Caco-2 (cell line): ENCODE measurements at places on chromosomes 1 and 21. TPM values are rescaled to one million over a fixed set of nuclear protein-coding genes. Genes with fewer than 3 reads are reported as not detected.

- DNase-seq = no peak
- no peak overlapping the region for H3K4me3 ChIP-seq
- no peaks in the 10 kb centered on the region for H3K4me1 ChIP-seq
- H3K36me3 ChIP-seq = no peaks in the 10 kb centered on the region
- no peaks in the 10 kb centered on the region for H3K27me3 ChIP-seq
- no peak overlapping the region for H3K27ac ChIP-seq
Measured at GRCh38 chr1:66214901-66215300, 319.1 kb upstream of the SGIP1 start.

DNA sequence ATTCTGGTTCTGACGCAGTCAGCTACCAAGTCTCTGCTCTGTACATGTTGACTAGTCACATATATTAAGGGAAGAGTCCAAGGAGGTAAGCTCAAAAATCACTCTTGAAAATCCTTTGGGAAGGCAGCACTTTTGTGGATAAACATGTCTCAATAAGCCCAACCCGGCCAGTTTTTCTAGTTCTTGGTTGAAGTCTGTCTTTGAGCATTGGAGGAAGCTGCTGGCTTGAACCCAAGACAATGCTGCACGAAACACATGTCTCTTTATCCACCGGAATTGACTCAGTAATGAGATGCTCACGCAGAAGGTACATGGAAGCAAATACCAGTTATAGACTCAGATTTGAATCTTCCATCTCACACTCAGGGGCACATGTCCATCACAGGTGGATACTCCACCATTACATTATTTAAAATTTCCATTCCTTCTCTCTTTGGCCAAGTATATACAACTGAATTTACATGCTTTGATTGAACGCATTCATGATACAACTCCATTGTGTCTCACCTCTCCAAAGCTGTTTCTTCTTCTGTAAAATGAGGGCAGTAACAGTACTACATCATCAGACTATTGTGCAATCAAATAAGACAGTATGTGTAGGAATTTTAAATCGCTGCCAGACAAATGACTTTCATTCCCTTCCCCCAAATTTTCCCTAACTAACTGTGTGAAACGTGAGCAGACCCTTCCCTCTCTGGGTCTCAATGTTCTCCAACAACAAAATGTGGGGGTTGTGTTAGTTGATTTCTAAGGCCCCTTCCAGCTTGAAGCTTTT is 9.6 kb upstream of the GUCA2A start:
- DNase-seq = no peak
- H3K4me1 ChIP-seq = peaks cover 10% of the 10 kb centered on the region; the same call in 1 of the 2 replicates
- H3K27ac ChIP-seq = no peak overlapping the region
- H3K36me3 ChIP-seq = peaks cover 1% of the 10 kb centered on the region
- H3K27me3 ChIP-seq = no peaks in the 10 kb centered on the region
- no peak overlapping the region for H3K4me3 ChIP-seq

- H3K27ac ChIP-seq = no peak overlapping the region
- no peaks in the 10 kb centered on the region for H3K36me3 ChIP-seq
- H3K4me1 ChIP-seq = no peaks in the 10 kb centered on the region
- no peak for DNase-seq
- H3K27me3 ChIP-seq = no peaks in the 10 kb centered on the region
- H3K4me3 ChIP-seq = no peak overlapping the region
Measured at GRCh38 chr1:9767964-9768668, 55.6 kb downstream of the CLSTN1 start.

DNA sequence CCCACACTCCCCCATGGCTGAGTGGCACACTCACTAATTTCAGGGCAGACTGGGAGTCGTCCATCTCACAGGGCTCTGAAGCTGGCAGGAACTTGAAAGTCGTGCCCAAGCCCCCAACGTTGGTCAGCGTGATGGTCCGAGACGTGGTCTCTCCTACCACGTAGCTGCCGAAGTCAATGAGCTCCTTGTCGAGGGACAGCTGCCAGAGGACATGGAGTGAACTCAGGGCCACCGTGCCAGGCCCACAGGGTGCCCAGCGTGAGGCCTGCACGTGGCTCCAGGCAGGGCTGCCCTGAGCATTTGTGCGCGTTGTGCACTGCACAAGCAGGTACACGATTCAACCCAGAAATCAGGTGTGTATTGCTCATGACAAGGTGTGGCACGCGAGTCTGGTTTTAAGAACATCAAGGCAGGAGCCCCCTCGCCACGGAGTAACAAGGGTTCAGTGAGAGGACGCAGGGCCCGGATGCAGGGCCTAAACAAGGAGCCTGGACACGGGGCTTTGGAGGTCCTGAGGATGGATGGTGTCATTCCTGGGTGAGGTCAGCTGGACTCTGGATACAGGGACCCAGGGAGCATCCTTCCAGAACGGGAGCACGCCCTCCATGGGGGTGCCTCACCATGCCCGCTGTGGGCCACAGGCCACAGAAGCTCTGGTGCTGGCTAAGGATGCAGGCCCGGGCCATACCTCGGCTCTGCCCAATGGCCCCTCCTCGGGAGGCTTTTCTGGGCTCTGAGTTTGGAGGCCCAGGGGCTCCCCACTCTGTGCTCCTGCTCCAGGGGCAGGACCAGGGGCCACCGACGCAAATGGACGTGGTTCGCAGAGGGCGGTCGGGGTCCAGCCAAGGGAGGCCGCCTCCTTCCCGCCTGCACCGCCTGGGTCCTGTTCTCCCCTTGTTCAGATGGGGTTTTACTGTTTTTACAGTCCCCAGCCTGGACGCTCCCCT is 37.8 kb upstream of the TMEM52 start:
- no peaks in the 10 kb centered on the region for H3K36me3 ChIP-seq
- 0 out of 2 replicates have a peak, but pooled peaks cover 6% of the 10 kb centered on the region for H3K4me1 ChIP-seq
- DNase-seq = no peak
- no peak overlapping the region for H3K4me3 ChIP-seq

DNA sequence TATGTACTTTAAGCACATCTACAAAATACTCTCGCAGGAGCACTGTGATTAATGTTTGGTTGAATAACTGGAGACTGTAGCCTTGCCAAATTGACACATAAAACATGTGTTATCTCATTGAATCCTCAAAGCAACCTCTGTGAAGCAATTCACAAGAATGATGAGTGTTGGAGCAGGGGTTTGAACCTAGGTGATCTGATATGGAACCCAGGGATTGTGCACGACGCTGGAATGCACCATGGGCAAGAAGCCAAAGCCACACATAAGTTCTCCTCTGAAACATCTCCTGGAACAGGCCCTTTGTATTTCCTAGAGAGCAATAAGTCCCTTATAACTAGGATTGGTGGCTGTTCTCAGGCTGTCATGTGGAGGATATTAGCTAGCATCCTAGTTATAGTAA is 124.6 kb upstream of the IVNS1ABP start:
- no peak overlapping the region for H3K27ac ChIP-seq
- H3K36me3 ChIP-seq = no peaks in the 10 kb centered on the region
- H3K27me3 ChIP-seq = no peaks in the 10 kb centered on the region
- no peak overlapping the region for H3K4me3 ChIP-seq

DNA sequence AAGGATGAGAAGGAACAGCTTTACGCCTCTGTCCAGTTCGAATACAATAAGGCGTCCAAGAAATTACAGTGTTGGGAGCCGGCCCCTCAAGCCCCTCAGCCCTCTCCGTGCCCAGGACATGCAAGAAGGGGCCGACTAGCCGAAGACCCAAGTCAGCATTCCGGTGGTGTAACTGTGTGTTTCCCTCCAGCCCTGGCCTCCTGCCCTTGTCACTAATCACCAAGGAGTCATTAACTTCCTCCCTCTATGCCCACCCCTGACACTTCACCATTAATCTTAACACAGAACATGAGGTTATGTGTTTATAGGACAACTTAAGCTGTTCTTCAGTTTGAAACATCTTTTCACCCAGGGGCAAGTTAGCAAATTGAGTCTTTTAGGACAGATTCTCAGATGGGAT is 16.4 kb upstream of the C4BPB start:
- DNase-seq = no peak
- no peak overlapping the region for H3K4me3 ChIP-seq
- no peak overlapping the region for H3K27ac ChIP-seq
- H3K36me3 ChIP-seq = peaks cover 3% of the 10 kb centered on the region

GRCh38 chr1:5768014-5768413 is 224.2 kb downstream of the NPHP4 start:
- no peak overlapping the region for H3K4me3 ChIP-seq
- H3K4me1 ChIP-seq = no peaks in the 10 kb centered on the region
- no peaks in the 10 kb centered on the region for H3K36me3 ChIP-seq
- no peak overlapping the region for H3K27ac ChIP-seq
- H3K27me3 ChIP-seq = no peaks in the 10 kb centered on the region
- no peak for DNase-seq

- H3K4me3 ChIP-seq = no peak overlapping the region
- DNase-seq = no peak
- no peaks in the 10 kb centered on the region for H3K4me1 ChIP-seq
- H3K36me3 ChIP-seq = no peaks in the 10 kb centered on the region
Measured at GRCh38 chr1:2486558-2486957, 10.5 kb downstream of the PLCH2 start.

DNA sequence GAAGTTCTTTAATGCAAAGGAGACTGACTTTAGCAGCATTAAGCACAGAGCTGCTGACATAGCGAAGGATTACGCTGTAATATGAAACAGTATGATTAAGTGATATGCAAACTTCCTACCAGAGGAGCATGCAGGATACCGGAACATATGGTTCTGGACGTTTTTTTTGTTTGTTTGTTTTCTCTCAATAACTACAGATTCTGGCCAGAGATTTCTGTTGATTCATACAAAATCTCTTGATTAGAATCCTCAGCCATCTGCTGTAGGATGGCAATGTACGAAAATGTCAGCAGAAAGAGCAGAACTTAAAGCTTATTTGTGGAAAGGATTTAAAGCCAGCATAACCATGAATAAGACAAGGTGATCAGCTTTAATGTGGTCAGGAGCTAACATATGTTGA is 970.7 kb downstream of the KCNT2 start:
- no peak for DNase-seq
- no peaks in the 10 kb centered on the region for H3K27me3 ChIP-seq
- H3K36me3 ChIP-seq = no peaks in the 10 kb centered on the region
- H3K27ac ChIP-seq = no peak overlapping the region

GRCh38 chr1:51439895-51440294 is 79.2 kb downstream of the EPS15 start:
- H3K4me1 ChIP-seq = no peaks in the 10 kb centered on the region
- H3K36me3 ChIP-seq = no peaks in the 10 kb centered on the region
- no peak for DNase-seq
- H3K27ac ChIP-seq = no peak overlapping the region

DNA sequence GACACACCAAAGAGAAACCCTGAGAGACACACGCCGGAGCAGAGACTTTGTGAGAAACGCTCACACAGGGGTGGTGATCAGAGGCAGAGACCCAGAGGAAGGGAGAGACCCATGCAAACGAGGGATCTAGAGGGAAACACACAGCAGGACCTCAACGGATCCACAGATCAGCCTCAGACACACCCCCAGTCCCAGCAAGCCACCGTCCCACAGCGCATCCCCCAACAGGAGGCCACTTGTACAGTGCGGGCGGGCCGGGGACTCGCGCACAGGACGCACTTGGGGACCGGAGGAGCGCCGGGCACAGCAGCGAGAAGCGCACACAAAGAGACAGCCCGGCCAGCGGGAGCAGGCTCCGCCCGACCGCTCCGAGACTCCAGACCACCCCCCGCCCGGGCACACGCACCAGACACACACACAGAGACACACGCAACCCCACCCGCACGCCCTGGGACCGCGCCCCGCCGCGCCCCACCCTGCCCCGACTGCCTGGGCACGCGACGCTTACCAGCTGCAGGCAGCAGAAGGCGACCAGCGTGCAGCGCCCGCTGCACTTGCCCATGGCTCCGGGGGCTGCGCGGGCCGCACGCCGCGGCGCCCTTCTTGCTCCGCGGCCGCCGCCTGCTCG is 587 bp downstream of the NKAIN1 start:
- H3K27me3 ChIP-seq = no peaks in the 10 kb centered on the region
- peak overlapping the region; percentile 39 for H3K4me3 ChIP-seq
- no peaks in the 10 kb centered on the region for H3K4me1 ChIP-seq
- no peak overlapping the region for H3K27ac ChIP-seq
- no peaks in the 10 kb centered on the region for H3K36me3 ChIP-seq
- DNase-seq = peak; percentile 27

DNA sequence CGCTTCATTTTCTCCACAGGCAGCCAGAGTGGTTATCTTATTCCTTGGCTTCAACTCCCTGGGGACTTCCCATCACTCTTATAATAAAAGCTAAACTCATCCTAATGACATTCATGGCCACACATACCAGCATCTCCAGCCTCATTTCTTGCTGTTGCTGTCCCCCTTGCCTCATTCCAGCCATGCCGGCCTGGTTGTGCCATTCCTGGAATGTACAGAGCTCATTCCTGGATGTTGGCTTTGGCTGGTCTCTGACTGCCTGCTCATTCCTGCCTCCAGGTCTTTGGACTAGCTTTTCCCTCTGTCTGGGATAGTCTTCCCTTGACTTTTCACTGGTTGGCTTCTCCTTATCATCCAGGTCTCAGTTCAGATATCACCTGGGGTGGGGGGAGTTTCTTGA is 2.4 kb upstream of the PEF1 start:
- H3K27me3 ChIP-seq = no peaks in the 10 kb centered on the region
- no peak for DNase-seq
- H3K4me1 ChIP-seq = 0 out of 2 replicates have a peak, but pooled peaks cover 9% of the 10 kb centered on the region
- no peak overlapping the region for H3K27ac ChIP-seq

- no peak for DNase-seq
- no peak overlapping the region for H3K4me3 ChIP-seq
- no peak overlapping the region for H3K27ac ChIP-seq
- H3K36me3 ChIP-seq = peaks cover 1% of the 10 kb centered on the region; the same call in 1 of the 2 replicates
Measured at GRCh38 chr1:1219341-1219740, 5.4 kb upstream of the TNFRSF4 start.

DNA sequence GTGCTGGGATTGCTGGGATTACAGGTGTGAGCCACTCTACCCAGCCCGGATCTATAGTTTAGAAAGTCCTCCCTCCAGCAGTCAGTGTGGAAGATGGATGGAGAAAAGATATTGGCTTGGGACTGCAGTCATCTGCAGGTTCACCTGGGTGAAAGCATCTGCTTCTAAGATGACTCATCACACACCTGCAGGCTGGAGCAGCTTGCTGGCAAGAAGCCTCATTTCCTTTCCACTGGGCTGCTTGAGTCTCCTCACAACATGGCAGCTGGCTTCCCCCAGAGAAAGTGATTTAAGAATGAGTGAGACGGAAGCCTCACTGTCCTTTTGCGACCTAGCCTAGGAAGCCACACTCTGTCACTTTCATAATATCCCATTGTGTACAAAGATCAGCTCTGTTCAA is 50.0 kb downstream of the FOXO6 start:
- no peak overlapping the region for H3K4me3 ChIP-seq
- no peaks in the 10 kb centered on the region; the same call in 1 of the 2 replicates for H3K4me1 ChIP-seq
- no peak overlapping the region for H3K27ac ChIP-seq
- no peaks in the 10 kb centered on the region for H3K36me3 ChIP-seq

GRCh38 chr1:159040893-159041724 is 31.4 kb downstream of the IFI16 start:
- H3K36me3 ChIP-seq = no peaks in the 10 kb centered on the region
- H3K27me3 ChIP-seq = no peaks in the 10 kb centered on the region
- no peak overlapping the region for H3K4me3 ChIP-seq
- no peaks in the 10 kb centered on the region for H3K4me1 ChIP-seq
- H3K27ac ChIP-seq = no peak overlapping the region

Gene HES3
- total RNA-seq = not detected in 2 replicates

Gene HUNK
- total RNA-seq = 4.8 and 7.5 TPM in 2 replicates

Gene PLPP3
- total RNA-seq = 39.2 and 41.0 TPM in 2 replicates
